Endodermal cell (in vitro differentiated cells): ENCODE measurements at places on chromosomes 6 and 20. TPM values are rescaled to one million over a fixed set of nuclear protein-coding genes. Genes with fewer than 3 reads are reported as not detected.

DNA sequence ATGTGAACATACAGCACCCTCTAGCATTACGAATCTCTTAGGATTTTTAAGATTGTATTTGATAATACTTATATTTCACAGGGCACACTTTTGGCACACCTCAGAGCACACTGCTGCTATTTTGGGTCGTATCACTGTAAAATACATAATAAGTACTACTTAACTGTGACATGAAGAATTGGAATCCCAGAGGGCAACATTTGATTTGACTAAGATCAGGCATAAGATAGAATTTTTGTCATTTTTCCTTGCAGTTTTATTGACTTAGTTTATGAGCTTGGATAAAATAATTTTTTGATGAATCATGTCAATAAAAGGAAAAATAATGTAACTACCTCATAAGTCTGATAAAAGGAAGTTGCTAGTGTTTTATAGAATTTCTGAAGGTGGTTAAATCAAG, 22.4 kb downstream of the MRS2 start:
- DNase-seq = no peak

GRCh38 chr6:33445119-33445603, 9.2 kb upstream of the ZBTB9 start:
- no peak for DNase-seq

The OLIG3 gene
- not detected in 2 replicates for total RNA-seq

DNA sequence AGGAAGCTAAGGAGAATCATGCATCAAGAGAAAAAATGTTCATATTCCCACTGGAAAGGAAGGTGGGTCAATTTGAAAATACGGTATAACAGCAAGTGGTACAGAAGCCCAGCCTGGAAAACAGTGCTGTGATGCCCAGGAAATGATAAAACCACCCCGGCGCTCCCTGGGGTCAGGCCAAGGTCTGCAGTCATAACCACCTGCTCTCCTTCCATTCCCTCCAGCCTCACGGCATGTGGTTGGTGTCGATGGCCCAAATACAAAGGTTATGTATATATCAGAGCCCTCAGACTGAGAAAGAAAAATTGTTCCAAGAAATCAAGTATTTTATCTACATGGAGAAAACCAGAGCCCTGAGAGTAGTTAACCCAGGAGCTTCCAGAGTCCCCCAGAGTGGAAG, 208.1 kb upstream of the CDYL start:
- no peak for DNase-seq

DNA sequence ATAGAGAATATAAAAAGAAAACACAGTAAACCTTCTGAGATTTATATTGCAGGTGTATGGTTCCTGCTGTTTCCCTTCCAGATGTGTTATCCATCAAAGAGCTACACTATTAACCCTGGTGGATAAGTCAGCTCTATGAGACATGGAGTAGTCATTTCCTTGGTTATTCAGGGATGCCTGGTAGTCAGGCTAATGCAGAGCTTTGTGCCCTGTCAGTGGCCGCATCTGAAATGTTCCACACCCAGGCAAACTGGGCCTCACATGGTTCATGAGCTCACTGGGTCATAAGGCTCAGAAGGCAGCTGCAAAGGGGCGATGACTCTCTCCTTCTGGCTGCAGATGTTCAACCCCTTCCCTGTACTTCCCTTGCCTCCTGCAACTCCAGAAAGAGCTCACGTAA, 473.6 kb downstream of the EPHA7 start:
- no peak for DNase-seq

DNA sequence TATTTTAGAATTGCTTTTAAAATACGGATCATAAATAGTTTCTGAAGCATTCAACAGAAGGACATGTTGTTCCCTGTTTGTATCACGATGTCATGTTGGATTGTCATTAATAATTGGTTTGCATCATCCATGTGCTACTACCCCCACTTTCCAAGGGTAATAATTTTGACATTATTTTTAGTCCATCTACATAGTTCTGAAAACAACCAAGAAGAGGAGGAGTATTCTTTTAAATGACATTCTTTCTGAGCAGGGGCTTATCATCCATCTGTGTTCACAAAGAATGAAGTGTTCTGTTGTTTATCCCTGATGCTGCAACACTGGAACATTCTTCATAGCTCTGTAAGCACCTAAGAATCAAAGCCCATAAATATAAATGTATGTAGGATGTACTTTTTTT, 151.0 kb upstream of the CITED2 start:
- no peak for DNase-seq

DNA sequence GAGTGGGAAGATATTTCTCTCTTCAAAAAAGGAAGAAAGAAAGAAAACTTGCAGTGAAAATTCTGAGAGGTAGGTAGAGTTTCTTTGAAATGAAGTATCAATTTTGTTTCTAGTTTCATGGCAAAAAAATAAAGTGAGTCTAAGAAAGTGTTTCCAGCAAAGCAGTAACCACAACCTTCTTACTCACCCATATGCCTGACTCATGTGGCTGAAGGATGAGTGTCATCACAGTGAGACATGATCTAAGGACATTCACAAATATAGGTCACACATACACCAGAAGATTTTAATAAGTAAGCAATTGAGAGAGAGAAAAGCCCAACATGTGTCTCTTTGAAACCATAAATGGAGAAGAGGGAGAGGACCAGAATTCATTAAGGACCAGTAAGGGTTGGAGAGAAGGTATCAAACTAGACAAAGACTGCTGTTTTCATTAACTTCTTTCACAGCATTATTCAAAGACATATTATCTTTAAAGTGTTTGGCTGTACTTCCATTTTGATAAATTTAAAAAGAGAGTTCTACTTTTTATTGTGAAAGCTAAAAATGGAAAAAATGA, 169.5 kb downstream of the FRK start:
- no peak for DNase-seq

The LIN28B gene
- 64.6 and 65.1 TPM in 2 replicates for total RNA-seq

DNA sequence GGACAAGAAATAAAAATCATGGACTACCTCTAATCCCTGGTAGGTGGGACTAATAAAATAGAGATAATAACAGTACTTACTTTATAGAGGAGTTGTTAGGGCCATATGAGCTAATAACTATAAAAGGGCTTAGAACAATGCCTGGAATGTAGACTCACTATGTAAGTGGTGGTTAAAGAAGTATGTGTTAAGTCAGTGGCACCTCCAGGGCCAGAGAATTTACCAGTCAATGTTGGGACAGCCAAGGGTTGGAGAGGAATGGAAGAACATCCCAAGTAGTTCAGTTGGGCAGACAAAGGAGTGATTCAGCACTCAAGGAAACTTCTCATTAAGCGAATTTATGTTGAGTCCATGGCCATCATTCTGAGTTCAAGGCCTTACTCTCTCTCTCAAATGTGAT, 116.8 kb downstream of the OTOR start:
- no peak for DNase-seq

The LTB gene
- not detected in 2 replicates for total RNA-seq

DNA sequence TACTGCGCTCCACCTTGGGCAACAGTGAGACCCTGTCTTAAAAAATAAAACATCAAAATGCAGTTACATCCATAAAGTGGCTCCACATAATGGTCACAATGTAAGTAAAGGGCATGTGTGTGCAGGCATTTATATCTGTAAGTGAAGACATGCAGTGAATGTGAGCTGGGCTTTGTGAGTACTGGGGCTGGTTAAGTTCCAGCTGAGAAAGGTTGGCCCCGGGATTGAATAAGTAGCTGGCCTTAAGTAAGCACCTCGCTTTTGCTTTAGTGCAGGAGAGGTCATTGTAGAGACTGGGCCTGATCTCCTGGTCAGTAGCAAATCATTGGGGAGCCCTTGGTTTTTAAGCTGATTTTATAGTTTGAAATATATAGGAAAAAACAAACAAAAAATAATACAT, 8.0 kb downstream of the QKI start:
- DNase-seq = no peak

DNA sequence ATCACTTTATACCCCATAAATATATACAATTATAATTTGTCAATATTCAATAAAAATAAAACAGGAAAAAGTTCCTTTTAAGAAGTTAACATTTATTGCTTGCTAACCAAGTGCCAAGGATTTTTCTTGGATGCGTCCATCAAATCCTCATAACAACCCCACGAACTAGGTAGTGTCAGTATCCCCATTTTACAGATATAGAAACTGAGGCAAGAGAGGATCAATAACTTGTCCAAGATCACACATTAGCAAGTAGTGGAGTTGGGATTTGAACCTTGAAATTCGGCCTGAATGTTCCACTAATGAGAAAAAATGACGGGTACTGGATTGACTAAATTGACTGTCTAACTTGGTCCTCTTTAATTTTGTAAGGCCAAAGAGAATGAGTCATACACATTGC, 5.7 kb upstream of the L3MBTL3 start:
- DNase-seq = no peak

DNA sequence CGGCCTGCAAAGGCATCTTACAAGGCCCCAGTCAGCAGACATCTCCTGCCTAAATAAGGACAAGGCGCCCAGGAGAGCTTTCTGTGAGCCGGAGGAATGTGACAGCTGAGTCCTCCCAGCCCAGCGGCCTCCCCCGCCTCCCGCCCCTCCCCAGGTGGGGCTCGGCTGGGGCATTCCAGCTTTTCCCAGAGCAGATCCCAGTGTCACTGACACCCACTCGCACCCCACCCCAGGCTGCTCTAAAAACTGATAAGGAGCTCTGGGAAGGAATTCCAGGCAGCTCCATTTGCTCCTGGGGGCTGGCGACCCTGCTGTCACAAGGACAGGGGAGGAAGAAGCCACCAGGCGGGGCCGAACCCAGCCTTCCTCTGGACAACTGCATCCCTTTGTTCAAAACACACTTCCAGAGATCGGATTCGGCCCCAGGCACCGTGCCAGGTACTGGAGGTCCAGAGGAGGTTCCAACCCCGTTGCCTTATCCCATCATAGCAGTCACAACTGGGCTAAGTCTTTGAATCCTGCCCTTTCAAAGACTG, 49.7 kb downstream of the JPH2 start:
- peak; percentile 94 for DNase-seq

The SLC22A2 gene
- total RNA-seq = 0.88 to 1.1 TPM (median 1.00 TPM) in 3 replicates

GRCh38 chr6:170286246-170286933, 4.5 kb downstream of the DLL1 start:
- peak; percentile 72 for DNase-seq

- DNase-seq = no peak
Observed at GRCh38 chr6:42405021-42405420, 46.7 kb downstream of the TRERF1 start.

GRCh38 chr6:28258877-28259777, at the start of gene NKAPL:
NKAPL (plus strand) TSS chr6:28259297; CDS start chr6:28259372, 75 bp downstream.
- DNase-seq = no peak

The HLA-G gene
- total RNA-seq = 0.58 to 1.3 TPM (median 1.1 TPM) in 3 replicates

DNA sequence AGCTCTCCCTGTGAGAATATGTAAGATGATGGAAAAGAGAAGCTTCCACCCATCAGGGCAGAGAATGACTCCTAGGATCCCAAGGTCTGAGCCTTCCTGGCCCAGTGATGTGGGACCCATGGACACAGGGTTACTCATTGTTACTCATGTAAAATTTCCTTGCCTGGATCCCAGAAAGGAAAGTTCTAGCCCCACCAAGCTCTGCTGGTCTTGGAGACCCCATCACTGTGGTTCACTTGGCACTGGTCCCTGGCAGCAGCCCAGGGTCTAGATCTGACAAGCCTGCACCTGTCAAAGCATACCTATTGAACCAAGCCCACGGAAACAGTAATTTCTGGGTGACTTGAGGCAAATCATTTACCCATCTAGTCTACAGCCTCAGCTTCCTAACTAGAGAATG, 22.1 kb downstream of the MDGA1 start:
- no peak for DNase-seq

- no peak for DNase-seq
Observed at GRCh38 chr20:51583073-51583472, 40.6 kb upstream of the NFATC2 start.

DNA sequence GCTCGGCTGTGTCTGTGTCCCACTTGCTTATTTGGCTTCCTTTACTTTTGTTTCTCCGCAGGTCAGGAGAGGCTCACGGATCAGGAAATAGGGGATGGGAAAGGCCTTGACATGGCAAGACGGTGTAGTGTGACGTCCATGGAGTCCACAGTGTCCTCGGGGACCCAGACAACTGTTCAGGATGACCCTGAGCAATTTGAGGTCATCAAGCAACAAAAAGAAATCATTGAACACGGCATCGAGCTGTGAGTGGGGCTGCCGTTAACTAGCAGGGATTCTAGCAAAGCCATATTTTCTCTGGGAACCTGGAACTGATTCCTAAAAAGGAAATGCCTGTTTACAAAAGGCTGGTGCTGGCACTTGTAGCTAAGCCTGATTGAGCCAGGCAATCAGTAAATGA, 54.4 kb downstream of the ARFGEF2 start:
- DNase-seq = no peak

The NKAIN2 gene
- total RNA-seq = 0.23 to 0.38 TPM (median 0.29 TPM) in 3 replicates

DNA sequence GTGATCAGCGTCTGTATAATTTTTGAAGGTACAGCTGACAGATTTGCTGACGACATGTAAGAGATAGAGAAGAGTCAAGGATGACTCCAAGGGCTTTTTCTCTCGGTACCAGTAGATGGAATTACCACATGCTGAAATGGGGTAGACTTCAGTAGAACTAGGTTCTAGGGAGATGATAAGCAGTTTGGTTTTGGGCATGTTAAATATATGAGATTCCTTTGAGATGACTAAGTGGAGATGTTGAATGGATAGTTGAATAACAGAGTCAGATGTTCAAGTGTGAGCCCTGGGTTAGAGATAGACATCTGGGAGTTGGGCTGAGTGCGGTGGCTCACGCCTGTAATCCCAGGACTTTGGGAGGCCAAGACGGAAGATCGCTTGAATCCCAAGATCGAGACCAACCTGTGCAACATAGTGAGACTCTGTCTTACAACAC, 50.0 kb downstream of the PHF20 start:
- no peak for DNase-seq

DNA sequence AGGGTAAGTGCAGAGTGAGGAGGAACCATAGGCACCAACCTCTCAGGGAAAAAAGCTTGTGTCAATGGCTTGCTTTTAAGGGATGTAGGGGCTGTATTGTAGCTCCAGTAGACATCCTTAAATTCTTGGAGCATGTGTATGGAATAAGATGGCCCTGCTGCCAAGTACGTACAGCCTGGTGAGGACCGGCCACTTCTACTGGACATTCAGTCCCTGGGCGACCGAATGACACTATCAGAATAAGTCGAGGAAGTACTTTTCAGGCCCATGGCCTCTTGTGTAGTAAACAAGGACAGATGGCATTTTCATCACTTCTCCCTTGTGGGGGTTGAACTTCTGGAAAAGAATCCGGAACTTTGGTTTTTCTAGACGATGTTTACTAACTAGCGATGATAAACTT, 32.8 kb downstream of the GFRA4 start:
- DNase-seq = no peak

- DNase-seq = peak; percentile 99
Observed at GRCh38 chr6:84764332-84765049, at the start of gene TBX18. TBX18 (minus strand) TSS chr6:84764598; CDS start chr6:84764181, 417 bp downstream.

- DNase-seq = peak; percentile 24
Observed at GRCh38 chr6:40395066-40395697, 192.0 kb downstream of the LRFN2 start.

The LY6G6D gene
- total RNA-seq = not detected in 3 replicates

The ADA gene
- 15.9 to 20.1 TPM (median 19.7 TPM) in 3 replicates for total RNA-seq

DNA sequence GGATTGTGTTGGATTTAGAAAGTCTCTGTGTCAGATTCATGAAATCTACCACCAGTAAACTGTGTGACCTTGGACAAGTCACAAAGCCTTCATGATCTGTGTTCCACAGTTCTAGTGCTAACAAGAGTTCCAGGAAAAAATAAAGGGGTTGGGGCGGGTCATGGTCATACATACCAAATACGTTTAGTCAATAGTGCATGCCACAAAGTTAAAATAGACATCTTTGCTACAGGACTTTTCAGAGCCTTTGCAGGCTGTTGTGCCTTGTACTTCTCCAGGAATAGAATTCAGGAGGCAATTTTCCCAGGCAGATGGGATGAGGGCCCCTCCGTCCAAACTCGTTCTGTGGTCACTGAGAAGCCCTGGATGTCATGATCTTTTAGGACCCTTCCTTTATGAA, 127.2 kb downstream of the EYA2 start:
- no peak for DNase-seq
